ENCODE measurements at places on chromosomes 13 and 19.

DNA sequence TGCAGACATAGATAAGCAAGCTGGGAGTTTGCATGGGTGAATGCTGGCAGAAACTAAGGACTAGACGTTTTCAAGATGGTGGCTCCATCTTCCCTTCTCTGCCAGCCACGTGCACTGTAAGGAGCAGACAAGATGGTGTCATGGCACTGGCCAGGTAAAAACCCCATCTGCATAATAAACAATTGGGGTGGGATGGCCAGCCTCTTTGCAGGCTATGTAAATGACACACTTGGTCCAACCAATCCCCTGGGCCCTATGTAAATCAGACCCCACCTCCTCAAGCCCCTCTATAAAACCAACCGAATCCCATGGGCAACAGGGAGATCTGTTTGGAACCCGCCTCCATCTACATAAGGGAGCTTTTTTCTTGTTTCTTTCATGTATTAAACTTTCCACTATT lies 2.4 kb upstream of the OR7A5 start:
- no peak for DNase-seq

DNA sequence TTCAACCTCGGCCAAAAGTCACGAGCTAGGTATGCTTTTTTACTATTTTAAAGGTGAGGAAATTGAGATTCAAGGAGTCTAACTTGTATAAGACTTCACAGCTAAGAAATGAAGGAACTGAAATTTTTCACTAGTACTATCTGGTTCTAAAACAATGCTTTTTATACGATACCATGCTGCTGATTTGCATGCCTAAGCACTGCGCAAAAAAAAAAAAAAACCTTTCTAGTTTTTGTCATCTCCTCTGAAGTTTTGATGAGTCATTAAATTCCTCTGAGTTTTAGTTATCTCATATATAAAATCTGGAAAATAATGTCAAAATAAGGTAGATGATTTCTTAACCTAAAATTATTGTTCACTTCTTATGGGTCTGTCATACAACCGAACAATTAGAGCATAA lies 28.0 kb upstream of the UFM1 start:
- no peak for DNase-seq

DNA sequence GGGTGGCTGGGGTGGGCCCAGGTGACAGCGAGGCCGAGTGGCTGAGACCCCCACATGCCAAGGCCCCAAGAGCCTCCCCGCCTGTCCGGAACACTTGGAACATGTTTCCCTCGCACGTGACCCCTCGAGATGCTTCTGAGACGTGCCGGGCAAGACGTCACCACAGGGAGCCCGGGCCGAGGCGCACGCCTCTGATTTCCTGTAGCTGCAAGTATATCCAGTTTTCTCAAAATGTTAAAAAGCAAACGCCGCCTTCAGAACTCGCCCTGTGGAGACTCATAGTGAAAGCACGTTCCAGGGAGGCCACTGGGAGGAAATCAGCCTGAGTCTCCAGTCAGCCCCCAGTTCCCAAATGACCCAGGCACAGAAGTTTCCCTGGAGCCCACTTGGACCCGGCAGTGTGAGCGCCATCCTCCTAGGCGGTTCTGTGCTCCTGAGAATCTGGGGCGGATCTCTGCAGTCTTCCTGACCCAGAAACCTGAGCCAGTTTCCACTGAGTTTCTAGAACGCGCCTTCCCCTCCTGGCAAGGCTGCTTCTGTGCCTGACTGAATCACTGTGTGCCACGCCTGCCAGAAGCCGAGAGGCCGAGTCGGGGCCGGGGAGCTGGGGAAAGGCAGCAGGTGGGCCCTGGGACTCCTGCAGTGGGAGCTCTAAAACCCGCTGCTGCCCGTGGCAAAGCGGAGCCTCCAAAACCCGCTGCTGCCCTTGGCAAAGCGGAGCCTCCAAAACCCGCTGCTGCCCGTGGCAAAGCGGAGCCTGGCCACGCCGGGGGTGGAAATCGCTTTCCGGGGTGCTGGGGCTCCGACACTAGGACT lies 179.3 kb downstream of the KDM4B start:
- peak; percentile 93 for DNase-seq

DNA sequence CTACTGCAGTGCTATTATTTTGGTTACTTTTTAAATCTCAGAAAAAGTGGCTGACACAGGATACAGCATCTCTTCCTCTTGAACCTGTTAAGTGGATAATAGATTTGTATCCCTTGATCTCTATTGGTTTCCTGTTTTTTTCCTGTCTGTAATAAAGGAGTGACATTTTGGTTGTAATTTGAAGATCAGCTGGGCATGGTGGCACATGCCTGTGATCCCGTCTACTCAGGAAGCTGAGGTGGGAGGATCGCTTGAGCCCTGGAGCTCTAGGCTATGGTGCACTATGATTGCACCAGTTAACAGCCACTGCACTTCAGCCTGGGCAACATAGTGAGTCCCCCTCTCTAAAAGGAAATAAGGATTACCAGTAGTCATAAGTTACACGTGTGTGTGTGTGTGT lies 46.8 kb downstream of the METTL21C start:
- no peak for DNase-seq

DNA sequence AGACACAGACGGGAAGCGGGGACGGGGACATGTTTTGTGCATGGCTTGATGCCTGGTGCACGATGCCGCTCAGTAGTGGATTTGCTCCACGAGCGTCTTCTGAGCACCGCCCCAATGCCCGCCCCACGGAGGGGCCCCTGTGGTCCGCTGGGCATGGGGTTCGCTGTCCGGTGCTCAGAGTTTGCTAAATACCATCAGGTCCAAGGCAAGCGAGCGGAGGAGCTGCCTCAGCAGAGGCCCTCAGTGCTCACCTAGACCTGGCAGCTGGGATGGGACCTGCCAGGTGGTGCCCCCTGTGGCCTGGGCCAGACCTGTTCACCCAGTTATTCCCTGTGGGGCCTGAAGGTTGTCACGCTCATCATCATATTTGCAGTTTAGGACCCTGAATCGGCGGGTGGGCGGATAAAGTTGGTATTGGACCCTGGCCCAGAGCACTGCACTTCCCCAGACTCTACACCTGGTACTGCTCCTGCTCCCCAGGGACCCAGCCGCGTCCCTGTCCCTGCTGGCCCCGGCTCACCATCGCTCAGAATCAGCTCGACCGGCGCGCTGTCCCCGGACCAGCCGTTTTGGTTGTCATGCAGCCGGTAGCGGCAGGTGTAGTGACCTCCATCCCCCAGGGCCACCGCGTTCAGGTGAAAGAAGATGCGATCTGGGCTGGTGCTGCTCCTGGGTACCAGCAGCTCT lies 2.3 kb downstream of the A1BG start:
- DNase-seq: no peak

- no peak for DNase-seq
Observed at GRCh38 chr13:28459911-28460310, 35.0 kb downstream of the FLT1 start.

DNA sequence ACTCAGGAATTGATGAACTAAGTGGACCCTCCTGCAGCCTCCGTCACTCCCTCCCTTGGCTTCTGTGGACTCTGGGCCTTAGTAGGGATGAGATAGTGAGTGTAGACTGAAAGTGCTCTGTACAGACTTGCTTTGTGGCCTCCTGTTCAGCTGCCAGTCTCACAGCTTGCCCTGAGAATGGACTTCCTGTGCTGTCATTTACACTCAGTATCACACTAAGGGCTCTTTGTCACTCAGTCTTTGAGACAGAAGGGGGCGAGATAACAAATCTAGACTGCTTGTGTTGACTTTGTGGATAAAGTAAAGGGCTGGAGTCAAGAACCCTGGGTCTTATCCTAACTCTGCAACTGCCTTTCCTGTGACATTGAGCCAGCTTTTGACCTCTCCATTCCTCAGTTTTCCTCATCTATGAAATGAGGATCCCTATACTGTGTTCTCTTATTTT lies 21.0 kb upstream of the SPRY2 start:
- DNase-seq: no peak

GRCh38 chr13:103788061-103788652 lies 721.9 kb upstream of the SLC10A2 start:
- DNase-seq: no peak

- no peak for DNase-seq
Observed at GRCh38 chr13:111251646-111252445, 68.6 kb upstream of the TEX29 start.

- no peak for DNase-seq
Observed at GRCh38 chr13:95771905-95772304, 95.0 kb downstream of the DNAJC3 start.

DNA sequence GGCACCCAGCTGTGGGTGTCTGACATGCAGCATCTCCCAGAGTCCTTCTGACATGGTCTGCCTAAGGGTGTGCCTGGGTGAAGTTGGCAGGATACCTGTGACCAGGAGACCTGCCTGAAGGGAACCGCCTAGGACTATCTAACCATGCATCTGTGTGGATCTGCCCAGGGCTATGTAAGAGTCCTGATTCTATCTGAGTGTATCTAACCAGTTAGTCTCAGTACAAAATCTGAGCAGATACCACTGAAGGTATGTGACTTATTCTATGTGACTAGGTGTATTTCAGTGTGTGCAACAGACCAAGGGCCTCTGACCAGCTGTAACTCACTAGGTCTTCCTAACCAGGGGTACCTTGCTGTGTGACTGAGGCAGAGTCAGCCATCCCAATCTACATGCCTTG lies 28.2 kb upstream of the FBL start:
- no peak for DNase-seq

DNA sequence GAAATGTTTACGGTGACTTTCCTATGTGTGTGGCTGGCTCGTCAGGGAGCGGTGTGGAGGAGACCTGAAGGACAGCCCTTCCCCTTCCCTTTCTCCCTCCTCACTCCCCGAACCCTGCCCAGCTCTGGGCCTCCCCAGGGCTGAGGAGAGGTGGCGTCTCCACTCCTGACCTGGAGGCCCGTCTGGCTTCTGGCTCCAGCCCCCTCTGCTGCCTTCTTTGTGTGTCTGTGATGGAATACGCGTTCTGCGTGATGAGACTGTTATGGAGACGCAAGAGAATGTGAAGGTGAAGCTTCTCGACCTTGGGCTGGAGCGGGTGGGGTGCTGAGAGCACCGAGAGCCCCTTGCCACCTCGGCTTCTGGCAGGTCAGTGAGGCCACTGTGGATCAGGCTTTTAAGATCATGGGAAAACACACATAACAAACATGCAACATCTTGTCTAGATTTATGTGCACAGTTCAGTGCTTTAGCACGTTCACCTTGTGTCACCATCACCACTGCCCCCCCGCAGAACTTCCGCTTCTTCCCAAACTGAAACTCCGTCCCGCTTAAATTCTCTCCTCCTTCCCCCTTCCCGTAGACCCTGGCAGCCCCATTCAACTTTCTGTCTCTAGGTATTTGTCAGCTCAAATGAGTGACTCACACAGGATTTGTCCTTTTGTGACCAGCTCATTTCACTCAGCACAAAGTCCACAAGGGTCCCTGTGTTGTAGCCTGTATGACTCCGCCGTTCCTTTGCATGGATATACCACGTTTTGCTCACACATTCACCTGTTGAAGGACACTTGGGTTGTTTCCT lies 24.7 kb downstream of the ATP11A start:
- DNase-seq: no peak

DNA sequence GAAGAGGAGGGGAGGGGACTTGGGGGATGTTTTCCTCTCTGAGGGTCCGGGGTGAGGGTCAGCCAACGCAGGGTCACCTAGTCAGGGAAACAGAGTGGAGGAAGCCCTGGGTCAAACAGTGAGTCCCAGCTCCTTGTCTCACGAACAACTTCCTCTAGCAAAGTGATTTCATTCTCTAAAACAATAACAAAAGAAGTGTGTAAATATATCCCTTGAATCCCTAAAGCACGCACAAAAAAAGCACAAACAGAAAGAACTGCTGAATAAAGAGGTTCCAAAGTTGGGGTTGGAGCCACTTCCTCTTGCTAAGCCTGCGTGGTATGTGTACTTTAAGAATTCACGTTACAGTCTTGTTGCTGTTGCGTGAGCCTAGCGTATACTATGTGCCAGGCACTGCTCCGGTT lies 1.5 kb upstream of the C5AR2 start:
- no peak for DNase-seq

DNA sequence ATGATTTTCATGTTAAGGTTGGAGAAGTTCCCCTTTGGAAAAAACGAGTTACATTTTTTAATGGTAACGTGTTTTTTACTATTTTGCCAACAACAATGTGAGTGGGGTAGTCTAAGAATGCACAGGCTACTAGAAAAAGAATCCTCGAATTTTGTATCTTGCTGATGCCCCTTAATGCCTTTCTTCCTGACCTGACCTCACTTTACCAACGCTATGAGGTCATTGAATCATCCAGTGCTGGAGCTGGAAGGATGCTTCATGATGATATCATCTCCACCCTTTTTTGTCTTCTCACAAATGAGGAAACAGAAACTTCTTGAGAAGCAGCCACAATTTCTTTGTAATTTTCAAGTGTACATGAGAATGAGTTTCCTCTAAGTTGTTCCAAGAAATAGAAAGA lies 8.2 kb upstream of the UBL3 start:
- DNase-seq: peak; percentile 16
